Muscle of back (tissue), 13 donors: ENCODE measurements at places on chromosomes 5 and 9.

DNA sequence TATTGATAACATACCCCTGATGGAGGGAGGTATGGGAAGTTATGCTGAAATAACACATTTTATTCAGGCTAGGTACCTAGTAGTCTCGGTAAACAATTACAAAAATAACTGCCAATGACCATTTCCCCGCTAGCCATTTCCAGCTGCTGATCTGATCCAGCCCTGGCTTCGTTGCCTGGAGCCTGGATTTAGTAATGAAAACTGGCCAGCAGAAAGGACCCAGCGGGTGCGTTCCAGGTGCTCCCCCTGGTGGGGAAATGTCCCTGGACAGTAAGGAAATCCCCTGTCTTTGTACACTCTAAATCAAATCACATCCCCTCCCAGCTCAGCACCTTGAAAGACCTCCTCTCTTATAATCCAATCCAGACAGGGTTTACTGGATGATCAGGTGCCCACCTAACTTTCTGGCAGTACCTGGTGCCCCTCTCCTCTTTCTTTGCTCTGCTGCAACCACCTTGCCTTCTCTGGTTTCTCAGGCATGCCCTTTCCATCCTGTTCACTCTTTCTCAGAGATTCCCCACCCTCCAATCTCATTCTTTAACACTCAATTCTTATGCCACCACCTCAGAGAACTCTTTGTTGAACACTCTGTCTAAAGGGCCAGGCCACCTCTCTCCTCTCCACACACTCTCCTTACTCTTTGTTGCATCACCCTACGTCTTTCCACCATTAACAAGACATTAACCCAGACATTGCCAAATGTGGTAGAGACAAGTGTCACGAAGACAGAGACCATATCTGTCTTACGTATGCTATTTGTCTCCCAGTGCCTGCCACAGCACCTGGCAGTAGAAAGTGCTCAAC, 50.1 kb upstream of the SMAD5 start:
- no peak for DNase-seq

GRCh38 chr9:114416290-114416689, 28.5 kb upstream of the AKNA start:
- no peak for DNase-seq

GRCh38 chr9:98185021-98185567, 7.3 kb downstream of the CORO2A start:
- no peak for DNase-seq

DNA sequence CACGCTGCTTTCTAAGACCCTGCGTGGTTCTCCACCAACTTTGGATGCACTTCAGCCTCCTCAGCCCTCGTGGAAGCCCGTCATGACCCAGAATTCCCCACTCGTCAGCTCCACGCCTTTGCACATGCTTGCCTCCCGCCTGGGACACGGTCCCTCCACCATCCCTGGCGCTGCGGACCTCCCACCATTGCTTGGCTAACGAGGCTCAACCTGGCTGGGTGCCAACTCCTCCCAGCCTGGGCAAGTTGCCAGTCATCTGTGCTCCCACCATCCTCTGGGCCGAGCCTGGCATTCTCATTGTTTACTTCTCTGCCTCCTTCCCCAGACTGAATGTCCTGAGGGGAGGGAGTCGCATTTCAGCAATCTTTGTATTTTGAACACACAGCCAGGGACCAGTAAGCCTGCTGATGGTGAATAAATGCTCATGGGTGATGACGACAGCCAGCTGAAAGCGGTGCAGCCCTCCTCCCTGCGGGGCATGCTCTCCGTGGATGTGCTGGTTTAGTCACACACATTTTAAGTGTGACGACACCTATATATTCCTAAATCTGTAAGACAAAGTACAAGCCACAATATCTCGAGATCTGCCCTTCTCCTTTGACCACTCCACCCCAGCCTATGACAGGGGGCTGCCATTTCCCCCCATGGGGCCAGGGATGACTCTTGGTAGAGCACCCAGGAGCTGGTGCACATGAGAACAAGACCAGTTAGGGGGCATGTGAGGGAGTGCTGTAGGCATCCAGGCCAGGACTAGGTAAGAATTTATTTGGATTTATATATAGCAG, 37.6 kb downstream of the ANKRD33B start:
- DNase-seq = peak; percentile 81

GRCh38 chr9:382383-382782, 167.7 kb downstream of the DOCK8 start:
- DNase-seq = no peak

DNA sequence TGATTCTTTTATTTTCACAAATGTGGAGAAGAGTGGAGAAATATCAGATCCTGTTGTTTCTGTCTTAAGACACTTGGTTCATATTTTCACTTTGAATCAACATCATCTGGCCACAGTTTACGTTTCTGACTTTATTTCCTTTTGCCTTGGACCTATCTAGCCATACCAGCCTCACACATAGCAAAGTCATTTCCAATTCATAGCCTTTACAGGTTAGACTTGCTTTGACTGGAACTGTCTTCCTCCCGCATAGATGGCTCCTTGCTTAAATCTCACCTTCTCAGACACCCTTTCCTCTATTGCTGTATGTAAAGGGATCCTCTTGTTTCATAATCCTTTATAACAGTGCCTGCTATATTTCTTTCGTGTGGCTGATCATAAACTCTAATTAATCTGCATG, 297.8 kb downstream of the SH3GL2 start:
- no peak for DNase-seq

DNA sequence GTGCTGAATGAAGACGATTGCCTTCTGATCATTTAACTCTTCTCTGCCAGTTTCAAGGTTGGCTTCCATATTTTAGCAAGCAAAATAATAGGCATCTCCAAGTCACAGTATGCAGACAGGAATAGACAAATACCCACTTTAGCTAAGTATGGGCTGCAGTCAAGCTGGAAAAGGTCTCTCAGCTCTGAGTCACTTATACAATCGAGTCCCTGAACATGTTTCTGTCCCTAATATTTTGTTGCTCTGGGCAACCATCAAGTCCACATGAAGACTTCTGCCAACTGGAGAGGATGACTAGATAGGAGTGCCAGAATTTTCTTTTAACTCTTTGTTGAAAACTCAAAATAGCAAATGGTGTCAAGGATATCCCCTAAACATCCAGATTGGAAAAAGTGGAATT, 575.3 kb downstream of the RAB3C start:
- peak; percentile 30 for DNase-seq

- no peak for DNase-seq
Measured at GRCh38 chr9:104997536-104997935, 69.6 kb upstream of the ABCA1 start.

GRCh38 chr9:95927271-95928004, 51.9 kb downstream of the ERCC6L2 start:
- DNase-seq = no peak

DNA sequence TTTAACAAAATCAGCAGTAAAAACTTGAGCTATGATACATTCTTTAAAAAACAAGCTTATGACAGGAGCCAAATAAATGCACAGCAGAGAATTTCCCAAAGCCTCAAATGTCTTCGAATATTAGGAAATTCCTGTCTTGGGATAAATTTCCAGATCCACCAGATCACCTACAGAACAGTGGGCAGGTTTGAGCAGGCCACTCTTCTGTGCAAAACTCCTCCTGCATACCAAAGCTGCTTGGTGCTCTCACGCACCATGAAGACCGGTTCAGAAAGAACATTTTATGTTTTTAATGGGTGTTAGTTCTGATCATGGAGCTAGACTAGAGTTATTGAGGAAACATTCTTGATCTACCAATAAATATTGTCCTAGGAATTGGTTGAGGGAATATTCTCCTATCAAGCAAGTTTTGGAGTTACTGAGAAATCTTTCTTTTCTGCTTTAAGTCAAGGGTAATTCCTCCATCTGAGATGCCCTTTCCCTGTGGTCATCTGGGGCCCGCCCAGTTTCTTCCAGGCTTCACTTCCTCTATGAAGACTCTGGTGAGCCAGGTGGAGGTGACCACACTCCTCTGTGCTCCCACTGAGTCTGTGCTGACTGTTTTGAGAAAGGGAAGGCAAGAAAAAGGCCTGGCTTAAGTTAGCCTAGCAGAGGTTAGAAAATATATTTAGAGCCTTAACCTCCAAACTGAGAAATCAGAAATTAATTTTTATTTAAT, 17.9 kb downstream of the TNFSF15 start:
- DNase-seq = no peak

GRCh38 chr5:136080113-136080482, 51.3 kb downstream of the TGFBI start:
- DNase-seq = no peak

GRCh38 chr5:179343719-179344430, 1.4 kb downstream of the ADAMTS2 start:
- DNase-seq = peak; percentile 73

DNA sequence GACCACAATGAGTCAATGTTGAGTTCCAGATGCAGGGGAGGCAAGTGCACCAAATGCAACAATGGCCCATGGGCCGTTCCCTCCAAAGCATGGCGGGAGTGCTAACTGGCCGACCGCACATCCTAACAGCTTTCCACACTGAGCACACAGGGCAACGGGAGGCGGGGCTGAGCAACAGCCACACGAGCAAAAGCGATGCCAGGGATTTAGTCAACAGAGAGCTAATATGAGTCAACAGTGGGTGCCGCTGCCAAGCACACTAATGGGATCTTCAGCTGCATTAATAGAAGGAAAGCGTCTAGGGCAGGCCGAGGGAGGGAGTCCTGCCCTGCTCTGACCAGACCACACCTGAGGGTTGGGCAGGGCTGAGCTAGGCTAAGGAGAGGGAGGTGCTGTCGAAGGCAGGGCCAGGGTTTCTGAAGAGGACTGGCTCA, 4.6 kb downstream of the EPB41L4B start:
- DNase-seq = no peak

- peak; percentile 58 for DNase-seq
Measured at GRCh38 chr5:56164376-56164775, 68.8 kb downstream of the ANKRD55 start.

DNA sequence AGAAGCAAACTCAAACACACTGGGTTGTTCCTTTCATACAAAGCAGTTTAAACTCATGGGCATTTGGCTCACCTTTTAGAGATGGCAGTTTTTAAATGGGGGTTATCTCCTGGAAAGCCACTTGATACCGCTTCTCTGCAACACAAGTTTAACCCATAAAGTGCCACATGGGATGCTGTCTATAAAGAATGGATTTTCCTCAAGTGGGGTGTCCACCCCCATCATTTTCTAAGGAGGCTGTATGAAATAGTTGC, 528 bp upstream of the TRPM3 start:
- no peak for DNase-seq

DNA sequence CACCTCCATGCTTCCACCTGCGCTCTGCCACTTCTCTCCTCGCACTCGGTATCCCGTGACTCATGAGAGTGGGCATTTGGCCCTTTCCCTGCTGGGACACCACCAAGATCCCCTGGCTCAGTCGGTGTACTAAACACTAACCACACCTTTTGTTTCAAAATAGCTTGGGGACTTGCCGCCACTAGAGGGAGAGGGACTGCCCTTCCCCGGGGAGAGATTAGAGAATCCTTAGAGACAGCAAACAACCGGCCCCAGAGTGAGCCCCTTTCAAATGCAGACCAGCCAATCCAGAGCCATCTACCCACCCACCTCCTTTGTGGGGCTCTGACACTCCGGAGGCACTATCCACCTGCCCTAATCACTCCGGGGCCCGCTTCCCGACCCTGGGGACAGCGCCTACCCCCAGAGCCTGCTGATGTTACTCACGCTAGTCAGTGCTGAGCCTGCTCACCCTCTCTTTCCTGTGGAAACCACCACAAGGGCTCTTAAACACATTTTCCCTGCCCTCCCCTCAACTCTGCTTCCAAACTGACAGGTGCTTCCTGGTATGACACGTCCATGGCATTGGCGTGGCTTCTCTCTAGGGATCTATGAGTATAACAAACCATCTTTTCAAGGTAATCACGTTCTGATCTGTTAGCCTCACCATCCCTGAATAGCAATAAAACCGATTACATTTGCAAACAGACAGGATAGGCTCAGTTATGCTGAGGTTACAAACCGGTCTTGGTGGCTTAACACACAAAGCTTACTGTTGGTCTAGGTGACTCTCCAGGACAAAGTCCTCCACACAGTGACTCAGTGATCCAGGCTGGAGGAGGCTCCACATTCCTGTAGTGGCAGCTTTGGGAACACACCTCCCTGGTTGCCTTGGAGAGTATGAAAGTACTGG, 180.1 kb upstream of the MVB12B start:
- no peak for DNase-seq

GRCh38 chr5:74322944-74323343, 317.6 kb downstream of the ENC1 start:
- DNase-seq = no peak

DNA sequence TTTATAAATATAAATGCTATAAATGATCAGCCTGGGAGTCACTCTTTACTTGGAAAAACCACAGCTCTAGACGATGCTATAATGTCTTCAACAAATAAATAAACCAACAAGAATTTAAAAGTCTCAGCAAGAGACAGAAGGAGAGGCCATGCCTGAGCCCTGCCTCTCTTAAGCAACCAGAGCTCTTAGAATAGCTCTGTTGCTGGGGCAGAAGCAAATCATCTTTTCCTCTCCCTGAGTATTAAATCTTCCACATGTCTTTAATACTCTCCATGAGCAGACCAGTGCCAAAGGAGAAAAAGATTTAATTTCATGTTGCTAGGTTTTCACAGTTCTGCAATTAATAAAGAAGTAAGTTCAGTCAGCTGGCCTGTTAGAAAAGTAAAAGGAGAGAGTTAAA, 408.0 kb upstream of the SLC30A5 start:
- DNase-seq = no peak

GRCh38 chr5:1062761-1063568, 48.9 kb downstream of the SLC12A7 start:
- DNase-seq = no peak

- peak; percentile 26 for DNase-seq
Measured at GRCh38 chr5:60362158-60362557, 337.8 kb downstream of the DEPDC1B start.
